Upper lobe of left lung (tissue), 6 donors: ENCODE measurements at places on chromosomes 11 and 22. TPM values are rescaled to one million over a fixed set of nuclear protein-coding genes. Genes with fewer than 3 reads are reported as not detected.

DNA sequence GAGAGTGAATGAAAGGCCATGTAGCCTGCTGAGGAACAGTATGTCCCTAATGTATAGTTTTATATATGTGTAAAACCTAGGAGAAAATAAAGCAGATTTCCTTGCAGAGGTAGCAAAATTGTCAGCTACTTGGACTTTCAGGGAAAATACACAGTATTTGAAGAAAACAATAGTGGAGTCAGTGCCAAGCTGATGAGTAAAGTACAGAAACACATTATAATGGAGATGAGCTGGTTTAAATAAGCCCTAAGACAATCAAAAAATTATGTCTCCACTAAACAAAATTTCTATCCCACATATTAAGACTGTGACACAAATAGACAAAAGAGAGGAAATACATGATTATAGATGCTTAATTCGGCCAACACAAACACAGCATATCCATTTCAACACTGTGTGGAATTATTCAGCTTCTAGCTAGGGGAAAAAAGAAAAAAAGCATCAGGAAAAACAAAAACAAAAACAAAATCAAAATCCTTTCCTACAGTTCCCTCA lies 75.9 kb downstream of the MAML2 start:
- DNase-seq, result no peak

- DNase-seq, result peak; percentile 69
Measured at GRCh38 chr11:2446590-2447252, 1.9 kb downstream of the KCNQ1 start.

GRCh38 chr22:32083000-32083399 lies 39.9 kb downstream of the SLC5A1 start:
- DNase-seq, result no peak

- no peak for DNase-seq
Measured at GRCh38 chr11:93648158-93648557, 13.3 kb upstream of the CEP295 start.

Gene DEUP1
- total RNA-seq, result 3.1 TPM

Gene NLRP6
- total RNA-seq, result 3.0 TPM

Gene TPBGL
- not detected for total RNA-seq

Gene ELFN2
- 1.1 TPM for total RNA-seq

Gene PDE2A
- 46.1 TPM for total RNA-seq

Gene KCNE3
- 24.5 TPM for total RNA-seq

Gene ZNF214
- 7.3 TPM for total RNA-seq
